ENCODE measurements at places on chromosomes 16 and 17.
A peak's percentile ranks its signal among the peaks of the same experiment; 100 is the strongest.

GRCh38 chr16:83842756-83843507 lies 35.2 kb downstream of the HSBP1 start:
- no peak for DNase-seq

DNA sequence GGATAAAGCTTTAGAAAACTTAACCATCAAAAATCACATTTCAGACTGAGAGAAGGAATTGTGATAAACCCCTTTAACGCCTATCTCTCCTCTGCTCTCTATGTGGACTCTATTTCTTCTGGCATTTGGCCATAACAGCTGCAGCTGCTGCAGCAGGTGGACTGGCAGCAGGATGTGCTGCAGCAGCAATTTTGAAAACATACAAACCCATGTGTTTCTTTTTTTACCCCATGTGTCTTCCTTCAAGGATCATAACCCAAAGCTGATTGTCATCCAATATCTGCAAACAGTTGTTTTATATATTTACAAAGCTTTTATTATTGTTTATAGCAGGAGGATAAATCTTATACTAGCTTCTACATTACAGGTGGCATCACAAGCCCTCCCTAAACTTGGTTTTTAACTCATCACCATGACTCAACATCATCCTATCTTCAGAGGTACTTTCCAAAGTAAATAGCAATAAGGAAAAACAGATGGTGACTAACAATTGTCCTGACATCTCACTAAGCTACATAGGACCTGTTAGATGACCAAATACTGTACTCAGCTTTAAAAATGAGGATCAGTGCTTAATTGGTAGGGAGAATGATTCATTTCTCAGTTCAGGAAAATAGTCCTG lies 14.5 kb upstream of the KRTAP9-2 start:
- DNase-seq: no peak

- peak; percentile 62 for DNase-seq
These were observed 43.6 kb downstream of the SMG6 start for GRCh38 chr17:2259769-2260536.

GRCh38 chr17:44863061-44863918 lies 15.6 kb downstream of the HIGD1B start:
- DNase-seq: no peak

- DNase-seq: no peak
These were observed 246.7 kb downstream of the IRF8 start for GRCh38 chr16:86145669-86146068.

DNA sequence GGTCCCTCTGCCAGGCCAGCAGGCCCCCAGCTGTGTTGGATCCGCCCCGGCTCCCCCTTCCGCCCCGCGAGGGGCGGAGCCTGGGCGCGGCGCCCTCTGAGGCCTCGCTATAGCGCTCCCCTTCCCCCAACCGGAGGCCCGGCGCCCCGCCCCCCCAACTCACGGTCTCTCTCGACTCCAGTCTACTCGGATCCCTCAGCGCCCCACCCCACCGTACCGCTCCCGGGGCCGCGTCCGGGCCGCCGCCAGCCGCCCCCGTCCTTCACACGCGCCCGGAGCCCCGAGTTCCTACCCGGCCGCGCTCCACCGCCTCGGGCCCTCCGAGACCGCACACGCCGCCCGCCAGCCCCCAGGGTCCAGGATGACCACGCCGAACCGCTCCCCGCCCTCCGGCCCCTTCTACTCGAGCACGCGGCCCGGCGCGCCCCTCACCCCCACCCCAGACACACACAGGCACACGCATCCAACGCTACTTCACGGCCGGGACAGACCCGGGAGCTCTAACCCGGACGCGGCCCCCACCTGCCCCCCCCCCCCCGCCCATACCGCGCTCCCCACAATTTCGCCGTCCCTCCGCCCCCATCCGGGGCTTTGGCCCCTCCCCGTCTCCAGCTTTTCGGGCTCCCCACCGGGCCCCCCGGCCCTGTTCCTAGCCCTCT lies 1.4 kb downstream of the PHF23 start:
- no peak for DNase-seq

GRCh38 chr16:4788489-4788889 lies 344 bp upstream of the SEPTIN12 start:
- no peak for DNase-seq

DNA sequence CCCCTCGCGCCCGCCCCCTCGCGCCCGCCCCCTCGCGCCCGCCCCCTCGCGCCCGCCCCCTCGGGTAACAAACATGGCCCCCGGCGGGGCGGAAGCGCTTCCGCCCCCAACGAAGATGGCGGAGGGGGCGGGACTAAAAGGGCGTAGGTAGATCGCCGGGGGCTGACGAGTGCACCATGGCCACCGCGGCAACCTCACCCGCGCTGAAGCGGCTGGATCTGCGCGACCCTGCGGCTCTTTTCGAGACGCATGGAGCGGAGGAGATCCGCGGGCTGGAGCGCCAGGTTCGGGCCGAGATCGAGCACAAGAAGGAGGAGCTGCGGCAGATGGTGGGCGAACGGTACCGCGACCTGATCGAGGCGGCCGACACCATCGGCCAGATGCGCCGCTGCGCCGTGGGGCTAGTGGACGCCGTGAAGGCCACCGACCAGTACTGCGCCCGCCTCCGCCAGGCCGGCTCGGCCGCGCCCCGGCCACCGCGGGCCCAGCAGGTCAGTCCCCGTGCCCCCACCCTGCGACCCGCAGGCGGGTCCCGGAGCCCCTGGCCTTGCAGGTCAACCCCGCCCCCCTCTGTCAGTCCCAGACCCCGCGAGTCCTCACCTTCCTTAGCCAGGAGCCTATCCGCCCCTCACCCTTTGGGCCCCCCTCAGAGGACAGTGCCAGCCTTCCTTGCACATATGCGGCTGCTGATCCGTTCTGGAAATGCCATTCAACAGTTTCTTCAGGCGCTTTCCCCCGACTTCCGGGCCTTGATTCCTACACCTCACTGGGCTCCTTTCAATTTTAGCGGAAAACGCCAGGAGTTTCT lies at the start of gene COG1:
TSS of gene COG1 (plus strand) at position 162 of the 808 bp plus-strand sequence. CDS start at position 177, 15 bp downstream.
- peak; percentile 94 for DNase-seq

- no peak for DNase-seq
These were observed 10.8 kb upstream of the LPCAT2 start for GRCh38 chr16:55498101-55498500.

GRCh38 chr17:48215583-48216139 lies 108.1 kb downstream of the SNX11 start:
- peak; percentile 9 for DNase-seq

GRCh38 chr16:88705076-88705684 lies 1.0 kb downstream of the RNF166 start:
- no peak for DNase-seq

DNA sequence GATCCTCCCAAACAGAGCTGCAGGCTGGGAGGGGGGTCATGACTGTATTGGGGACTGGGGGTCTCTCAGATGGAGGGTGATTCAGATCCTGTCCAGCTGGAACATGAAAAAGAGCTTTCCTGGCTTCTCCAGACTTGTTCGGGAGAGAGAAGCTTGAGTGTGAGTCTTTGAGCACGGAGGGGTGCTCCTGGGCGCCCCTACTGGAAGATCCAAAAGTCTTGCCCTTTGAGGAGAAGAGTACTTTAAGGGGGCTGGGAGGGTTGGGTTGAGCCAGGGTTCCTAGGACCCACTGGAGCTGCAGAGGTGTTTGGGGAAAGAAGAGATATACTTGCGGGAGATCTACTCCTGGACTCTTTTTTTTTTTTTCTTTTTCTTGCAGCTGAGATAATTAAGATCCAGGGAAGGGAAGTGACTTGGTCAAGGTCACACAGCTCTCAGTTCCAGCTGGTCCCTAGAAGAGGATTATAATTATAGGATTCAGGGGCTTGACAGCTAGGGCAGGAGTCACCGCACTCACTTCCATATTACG lies 8.4 kb downstream of the RARA start:
- no peak for DNase-seq

DNA sequence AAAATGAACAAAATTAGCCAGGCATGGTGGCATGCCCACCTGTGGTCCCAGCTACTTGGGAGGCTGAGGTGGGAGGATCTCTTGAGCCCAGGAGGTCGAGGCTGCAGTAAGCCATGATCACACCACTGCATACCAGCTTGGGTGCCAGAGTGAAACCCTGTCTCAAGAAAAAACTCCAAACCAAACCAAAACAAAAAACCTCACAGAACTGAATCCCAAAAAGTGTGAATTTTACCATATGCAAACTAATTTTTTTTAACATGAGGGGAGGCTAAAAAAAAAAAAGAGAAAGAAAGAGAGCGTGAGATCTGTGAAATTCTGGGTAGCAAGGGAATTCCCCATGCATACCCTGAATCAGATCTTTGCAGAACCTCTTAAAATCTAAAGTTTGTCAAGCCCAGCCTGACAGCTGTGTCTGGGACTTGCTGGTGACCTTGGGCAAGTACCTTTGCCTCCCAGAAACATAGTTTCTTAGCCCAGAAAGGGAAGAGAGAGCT lies 17.1 kb upstream of the CDH1 start:
- no peak for DNase-seq

- DNase-seq: peak; percentile 12
These were observed 58.5 kb downstream of the HS3ST3B1 start for GRCh38 chr17:14359163-14360020.

DNA sequence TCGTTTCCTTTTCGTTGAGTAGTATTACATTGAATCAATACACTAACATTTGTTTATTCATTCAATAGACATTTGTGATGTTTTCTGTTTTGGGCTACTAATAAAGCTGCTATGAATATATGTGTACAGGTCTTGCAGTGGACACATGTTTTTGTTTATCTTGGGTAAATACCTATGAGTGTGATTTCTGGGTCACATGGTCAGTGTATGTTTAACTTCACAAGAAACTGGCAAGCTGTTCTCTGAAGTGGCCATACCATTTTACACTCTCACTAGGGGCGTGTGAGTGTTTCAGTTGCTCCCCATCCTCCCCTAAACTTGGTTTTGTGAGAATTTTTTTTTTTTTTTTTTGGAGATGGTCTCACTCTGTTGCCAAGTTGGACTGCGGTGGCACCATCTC lies 35.0 kb downstream of the PKD1L3 start:
- no peak for DNase-seq

DNA sequence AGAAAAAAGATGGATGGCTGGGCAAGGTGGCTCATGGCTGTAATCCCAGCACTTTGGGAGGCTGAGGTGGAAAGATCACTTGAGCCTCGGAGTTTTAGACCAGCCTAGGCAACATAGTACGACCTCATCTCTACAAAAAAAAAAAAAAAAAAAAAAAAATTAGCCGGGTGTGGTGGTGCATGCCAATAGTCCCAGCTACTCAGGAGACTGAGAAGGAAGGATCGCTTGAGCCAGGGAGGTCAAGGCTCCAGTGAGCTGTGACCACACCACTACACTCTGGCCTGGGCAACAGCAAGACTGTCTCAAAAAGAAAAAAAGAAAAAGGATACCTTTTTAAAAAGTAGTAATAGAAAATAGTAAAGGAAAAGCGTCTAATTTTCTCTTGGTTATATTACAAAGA lies 20.7 kb downstream of the ZNF652 start:
- DNase-seq: no peak

GRCh38 chr17:7419819-7420610 lies at the start of gene SPEM1:
Gene SPEM1 (plus strand): TSS chr17:7420324. CDS start chr17:7420385, 61 bp downstream.
- DNase-seq: no peak

- DNase-seq: no peak
These were observed 494.1 kb upstream of the ERCC4 start for GRCh38 chr16:13425836-13426235.

DNA sequence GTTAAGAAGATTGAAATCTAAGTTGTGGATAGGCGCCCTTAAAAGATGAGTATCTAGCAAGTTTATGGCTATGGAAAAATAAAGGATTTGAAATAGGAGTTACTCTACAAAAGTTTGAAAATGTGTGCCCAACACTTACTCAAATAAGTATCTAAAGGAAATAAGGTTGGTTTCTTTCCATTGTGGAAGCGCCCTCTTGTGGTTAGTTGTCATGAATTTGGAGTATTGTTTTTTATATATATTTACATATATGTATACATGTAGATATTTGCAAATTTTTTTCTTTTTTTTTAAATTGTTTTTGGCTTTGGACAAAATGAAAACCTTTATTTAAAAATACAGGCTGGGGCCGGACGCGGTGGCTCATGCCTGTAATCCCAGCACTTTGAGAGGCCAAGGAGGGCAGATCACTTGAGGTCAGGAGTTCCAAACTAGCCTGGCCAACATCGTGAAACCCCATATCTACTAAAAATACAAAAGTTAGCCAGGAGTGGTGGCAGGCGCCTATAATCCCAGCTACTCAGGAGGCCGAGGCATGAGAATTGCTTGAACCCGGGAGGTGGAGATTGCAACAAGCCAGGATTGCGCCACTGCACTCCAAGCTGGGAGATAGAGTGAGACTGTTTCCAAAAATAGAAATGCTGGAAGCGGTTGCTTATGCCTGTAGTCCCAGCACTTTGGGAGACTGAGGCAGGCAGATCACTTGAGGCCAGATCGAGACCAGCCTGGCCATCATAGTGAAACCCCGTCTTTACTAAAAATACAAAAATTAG lies 24.0 kb upstream of the VPS4A start:
- DNase-seq: peak; percentile 22

GRCh38 chr17:34110315-34110714 lies 144.8 kb upstream of the CCL2 start:
- DNase-seq: no peak

GRCh38 chr17:48483004-48483403 lies 47.8 kb downstream of the HOXB1 start:
- DNase-seq: no peak

GRCh38 chr16:28845293-28845692 lies 855 bp downstream of the TUFM start:
- DNase-seq: no peak

DNA sequence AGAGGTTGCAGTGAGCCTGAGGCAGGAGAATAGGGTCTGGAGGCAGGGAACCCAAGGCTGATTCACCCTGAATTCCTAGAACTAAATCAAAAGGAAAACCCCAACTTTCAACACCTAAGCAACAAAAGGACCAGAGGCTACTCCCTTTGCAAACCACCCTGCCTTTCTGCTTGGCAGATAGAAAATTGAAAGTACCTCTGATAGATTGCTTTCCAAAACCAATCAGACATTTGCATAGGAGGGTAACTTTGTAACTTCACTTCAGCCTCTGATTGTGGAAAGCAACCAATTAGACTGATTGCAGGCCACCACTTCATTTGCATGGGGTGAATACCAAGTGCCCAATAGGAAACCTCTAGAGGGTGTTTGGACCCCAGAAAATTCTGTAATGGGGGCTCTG lies 10.9 kb upstream of the TMEM98 start:
- no peak for DNase-seq

GRCh38 chr16:27724482-27725235 lies 174.7 kb downstream of the KATNIP start:
- no peak for DNase-seq

GRCh38 chr17:35768797-35769196 lies 8.1 kb downstream of the C17orf50 start:
- DNase-seq: no peak
